ENCODE measurements at places on chromosomes 7 and 10.

GRCh38 chr7:82445271-82445670 lies 1.7 kb upstream of the CACNA2D1 start:
- no peak for DNase-seq

- DNase-seq: no peak
Measured at GRCh38 chr7:40470091-40470592, 335.3 kb downstream of the SUGCT start.

DNA sequence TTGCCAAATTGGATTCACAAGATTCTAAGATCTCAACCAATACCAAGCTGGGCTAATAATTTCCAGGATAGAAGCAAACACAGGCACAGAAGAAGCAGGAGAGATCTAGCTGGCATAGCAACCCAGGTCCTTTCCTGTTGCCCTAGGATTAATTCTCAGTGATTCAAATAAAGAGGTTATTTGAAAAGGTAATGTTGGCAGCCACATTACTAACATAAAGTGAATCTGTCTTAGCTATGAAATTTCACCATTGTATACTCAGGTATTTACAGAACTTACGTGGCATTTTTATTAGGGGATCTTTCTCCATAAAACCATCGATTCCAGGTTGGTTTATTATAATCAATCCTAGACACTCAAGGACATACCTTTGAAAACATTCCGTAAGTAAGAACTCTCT lies 379.3 kb upstream of the POM121L12 start:
- no peak for DNase-seq

- peak; percentile 37 for DNase-seq
Measured at GRCh38 chr7:38465956-38466355, 165.2 kb downstream of the AMPH start.

DNA sequence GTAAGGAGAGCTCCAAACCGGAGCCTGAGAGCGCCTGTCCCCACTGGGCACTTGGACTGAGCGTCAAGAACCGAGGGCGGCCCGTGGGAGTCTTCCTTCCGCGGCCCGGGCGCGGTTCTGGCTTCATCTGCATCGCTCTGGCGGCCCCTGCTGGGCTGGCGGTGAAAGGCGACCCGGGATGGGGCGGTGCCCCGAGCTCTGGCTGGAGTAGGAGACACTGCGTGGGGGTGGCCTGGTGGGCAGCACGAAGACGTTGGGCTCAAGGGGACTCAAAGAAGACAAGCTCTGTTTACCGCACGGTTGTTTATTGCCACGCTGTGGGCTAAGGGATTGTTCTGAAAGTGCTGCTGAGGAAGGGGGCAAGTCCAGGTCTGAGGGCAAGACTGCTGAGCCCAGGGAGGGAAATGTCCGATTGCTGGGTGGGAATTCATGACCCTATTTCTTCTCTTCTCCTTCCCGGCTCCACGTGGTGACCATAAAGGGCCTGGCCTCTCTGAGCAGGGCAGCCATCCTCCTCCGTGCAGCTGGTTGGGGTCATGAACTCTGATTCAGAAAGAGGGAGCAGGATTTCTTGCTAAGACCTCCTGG lies 29.8 kb downstream of the PLAU start:
- peak; percentile 36 for DNase-seq

DNA sequence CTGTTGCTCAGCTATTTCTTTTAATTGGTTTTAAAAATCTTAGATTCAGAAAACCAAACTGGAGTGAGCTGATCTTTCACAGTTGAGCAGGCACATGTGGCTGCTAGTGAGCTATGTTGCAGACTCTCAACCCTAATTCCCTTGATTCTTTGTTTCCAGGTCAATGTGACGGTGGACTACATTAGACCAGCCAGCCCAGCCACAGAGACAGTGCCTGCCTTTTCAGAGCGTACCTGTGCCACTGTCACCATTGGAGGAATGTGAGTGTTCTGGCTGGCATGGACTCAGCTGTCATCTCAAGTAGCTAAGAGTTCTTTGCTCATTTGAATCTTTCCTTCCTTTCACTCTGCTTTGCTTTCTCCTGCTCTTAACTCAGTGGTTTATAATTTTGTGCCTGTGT lies 187.1 kb downstream of the LRRC4 start:
- no peak for DNase-seq

DNA sequence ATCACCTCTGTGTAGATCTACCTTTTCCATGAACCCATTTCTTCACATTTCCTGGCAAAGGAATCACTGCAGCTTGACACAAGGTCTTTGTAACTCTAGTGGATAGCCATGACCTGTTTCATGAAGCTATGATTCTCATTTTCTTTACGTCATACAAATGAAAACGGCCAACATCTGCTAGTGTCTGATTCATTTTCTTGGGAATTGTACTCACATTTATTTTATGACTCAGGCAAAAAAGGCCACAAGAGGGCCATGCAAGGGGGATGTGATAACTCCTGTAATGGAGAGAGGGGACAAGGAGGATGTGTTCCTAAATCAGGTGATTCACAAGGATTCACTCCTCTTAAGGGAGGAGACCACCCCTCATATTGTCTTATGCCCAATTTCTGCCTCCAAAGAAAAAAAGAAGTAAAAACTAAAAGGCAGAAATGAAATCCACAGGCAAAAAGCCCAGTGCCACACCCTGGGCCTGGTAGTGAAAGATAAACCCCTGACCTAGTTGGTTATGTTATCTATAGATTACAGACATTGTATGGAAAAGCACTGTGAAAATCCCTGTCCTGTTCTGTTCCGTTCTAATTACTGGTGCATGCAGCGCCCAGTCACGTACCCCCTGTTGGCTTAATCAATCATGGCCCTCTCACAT lies 249.9 kb downstream of the IPMK start:
- DNase-seq: peak; percentile 72

DNA sequence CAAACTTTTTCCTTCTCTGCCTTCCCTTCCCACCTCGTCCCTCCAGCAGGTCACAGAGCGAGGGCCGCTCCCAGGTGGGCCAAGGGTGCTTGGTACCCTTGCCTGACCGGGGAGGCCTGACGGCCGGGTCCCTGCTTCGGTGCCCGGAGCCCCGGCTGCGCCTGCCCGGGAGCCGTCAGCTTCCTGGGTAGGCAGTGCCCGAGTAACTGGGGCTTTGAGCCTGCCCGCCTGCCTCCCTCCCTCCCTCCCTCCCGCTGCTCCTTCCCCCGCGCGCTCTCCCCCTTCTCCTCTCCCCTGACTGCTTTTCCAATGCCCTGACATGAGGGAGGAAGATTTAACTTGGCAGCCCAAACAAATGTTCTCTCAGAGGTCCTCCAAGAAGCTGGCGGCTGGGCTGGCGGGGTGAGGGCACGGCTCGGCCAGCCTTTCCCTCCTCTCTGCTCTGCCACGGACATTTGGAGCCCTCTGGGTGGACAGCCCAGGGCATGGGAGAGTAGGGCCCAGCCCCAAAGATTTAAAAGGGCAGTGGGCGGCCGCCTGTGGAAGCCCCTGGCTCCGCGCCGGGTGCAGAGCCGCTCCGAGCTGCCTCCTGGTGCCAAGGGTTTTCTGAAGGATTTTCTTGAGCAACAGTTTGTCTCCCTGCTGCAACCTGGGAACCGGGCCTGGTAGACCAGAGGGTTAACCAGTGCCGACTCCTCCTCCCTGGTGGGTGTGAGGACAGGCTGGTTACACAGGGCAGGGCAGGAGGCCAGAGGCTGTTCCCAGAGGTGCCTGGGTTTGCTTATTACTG lies 2.0 kb downstream of the ZMIZ1 start:
- DNase-seq: no peak

DNA sequence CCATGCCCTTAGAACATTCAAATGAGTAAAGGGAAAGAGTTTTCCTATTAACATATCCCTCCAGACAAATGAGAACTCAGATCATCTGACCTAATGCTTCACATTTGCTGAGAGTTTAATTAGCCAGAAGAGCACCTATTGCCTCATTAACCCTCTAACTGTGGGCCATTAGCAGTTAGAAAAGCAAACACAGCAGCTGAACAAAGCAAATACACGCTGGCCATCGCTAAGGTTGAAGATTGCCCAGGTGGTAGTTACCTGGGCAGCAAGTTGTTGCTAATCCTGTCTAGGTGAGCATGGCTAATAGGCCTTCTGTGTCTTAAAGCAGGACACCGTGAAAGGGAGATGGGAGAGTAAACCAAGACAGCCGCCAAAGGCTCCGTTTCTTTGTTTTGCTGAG lies 49.9 kb upstream of the UCN3 start:
- DNase-seq: no peak
